ENCODE measurements at places on chromosomes 1 and 21.
A peak's percentile ranks its signal among the peaks of the same experiment; 100 is the strongest.

- DNase-seq: peak; percentile 81
Observed at GRCh38 chr1:39091845-39092645, 65.9 kb downstream of the NDUFS5 start.

- DNase-seq: no peak
Observed at GRCh38 chr1:167926486-167926997, 9.9 kb upstream of the DCAF6 start.

DNA sequence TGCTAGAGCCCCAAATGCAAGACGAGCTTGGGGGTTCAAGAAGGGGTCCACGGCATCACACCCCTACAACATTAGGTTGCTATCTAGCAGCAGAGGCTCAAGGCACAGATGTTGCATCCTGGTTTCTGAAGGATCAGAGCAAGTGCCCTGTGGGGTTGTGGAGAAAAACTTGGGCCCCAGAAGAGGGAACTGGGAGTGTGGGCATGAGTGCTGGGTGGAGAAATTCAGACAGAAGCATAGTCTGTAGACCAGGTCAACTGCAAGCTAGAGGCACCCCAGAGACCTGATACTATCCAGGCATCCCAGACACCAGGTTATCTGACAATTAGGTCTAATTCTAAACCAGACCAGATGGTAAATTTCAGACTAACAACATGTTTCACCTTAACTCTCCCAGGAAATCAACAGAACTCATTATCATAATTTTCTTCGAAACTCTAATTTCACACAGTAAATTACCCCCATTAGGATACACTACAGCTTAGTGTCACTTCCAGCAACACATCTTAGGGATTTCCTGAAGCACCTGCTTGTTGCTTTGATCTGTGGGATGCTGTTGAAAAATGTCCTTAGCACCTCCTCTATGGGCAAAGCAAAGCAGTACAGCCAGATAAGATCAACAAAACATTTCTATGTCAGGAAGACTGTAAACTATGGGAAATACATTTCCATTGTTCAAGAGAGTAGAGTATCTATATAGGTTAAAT lies 179.3 kb downstream of the VAV3 start:
- no peak for DNase-seq

GRCh38 chr1:118982266-118982665 lies 5.9 kb downstream of the TBX15 start:
- no peak for DNase-seq

DNA sequence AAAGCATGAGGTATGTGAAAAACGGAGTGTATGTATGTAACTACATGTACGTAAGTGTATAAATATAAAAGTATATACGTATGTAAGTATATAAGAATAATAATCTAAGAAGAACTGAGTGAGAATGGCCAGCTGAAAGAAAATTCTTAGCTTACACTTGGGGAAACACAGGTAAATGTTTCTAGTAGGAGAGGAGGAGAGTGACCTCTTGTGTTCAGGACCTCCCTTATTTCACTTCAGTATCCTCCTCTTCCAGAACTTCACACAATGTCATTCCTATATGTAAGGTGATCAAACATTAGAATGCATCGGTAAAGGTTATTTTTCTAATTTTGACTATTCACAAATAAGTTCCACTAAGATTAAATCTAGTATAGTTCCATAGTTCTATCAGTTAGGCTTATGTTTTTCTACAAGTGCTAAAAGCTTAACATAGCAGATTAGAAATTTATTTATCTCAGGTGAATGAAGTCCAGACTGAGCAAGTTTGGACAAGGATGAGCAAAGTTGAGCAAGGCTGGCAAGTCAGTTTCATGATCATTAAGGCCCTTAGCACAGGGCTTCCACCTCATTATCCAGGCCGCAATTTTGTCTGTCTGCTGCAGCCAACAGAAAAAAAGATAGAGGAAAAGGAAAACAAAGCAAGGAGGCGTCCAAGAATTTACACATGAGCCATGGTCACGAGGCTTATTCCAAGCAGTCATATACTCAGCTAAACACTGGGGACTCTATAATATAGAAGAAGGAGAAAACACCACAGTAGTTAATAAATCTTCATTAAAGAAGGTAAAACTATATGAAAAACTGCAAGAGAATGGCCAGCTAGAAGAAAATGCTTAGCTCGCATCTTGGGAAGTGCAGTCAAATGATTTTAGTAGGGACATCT lies 7.1 kb upstream of the MROH9 start:
- no peak for DNase-seq

DNA sequence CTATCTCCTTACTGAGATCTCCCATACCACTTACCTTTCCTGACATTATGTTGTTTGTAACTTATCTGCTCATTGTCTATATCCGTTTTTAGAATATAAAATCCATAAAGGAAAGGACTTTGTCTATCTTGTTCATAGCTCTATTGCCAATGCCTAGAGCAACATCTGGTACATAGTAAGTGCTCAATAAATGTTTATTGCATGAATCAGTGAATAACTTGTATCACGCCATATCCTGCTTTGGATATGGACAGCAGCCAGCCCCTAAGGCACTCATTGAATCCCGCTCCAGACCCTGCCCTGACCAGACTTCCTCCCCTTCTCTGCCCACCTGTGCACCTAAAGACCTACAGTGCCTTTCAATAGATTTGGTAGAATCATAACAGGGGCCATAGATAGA lies 298.1 kb upstream of the PLXNA2 start:
- DNase-seq: no peak

Measured in IMR-90 (cell line).